T-helper 9 cell (primary cell): ENCODE measurements at places on chromosomes 1 and 21.
A peak's percentile ranks its signal among the peaks of the same experiment; 100 is the strongest.

DNA sequence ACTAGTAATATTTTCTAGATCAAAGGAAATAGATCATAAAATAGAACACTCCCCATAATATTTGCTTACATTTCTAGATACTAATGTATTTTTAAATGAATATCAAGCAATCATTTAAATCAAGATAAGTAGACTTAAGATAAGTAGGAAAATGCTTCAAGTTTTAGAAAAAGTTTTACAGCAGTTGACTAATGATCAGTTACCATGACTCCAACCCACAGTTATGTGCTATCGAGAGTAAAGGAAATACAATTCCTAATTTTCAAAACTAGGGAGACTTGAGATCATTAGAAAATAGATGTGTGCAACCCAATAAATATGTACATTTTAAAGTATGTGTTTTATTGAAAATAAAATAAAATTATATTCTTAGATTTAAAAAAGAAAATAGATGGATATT, 95.0 kb downstream of the DENND1B start:
- no peak for DNase-seq

- no peak for DNase-seq
Measured at GRCh38 chr1:10387677-10388386, 11.0 kb upstream of the PGD start.

DNA sequence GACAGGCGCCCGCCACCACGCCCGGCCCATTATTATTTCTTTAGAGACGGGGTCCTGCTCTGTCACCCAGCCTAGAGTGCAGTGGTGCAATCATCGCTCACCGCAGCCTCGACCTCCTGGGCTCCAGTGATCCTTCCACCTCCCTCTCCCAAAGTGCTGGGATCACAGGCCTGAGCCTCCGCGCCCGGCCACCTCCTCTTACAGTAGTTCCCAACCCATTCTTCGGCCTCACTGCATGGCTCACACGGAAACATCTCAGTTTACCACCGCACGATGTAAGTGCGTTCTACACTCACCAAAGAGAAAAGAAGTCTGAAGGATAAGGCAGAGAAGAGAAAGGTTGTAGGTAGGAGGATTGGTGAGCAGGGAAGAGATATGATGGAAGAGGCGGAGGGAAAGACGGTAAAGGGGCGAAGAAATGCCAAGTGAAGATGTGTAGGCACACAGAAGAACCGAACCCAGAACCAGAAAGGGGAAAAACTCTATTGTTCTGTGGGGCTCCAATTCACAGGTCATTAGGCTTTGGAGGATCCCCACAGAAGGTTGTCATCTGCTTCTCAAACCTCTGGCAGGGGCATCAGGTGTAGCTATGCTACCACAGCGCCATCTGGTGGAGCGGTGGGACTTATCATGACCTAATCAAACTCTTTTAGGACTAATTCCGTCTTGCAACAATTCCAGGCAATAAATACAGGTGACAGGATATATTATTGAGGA, 504.2 kb downstream of the SMYD3 start:
- DNase-seq, result peak; percentile 81

DNA sequence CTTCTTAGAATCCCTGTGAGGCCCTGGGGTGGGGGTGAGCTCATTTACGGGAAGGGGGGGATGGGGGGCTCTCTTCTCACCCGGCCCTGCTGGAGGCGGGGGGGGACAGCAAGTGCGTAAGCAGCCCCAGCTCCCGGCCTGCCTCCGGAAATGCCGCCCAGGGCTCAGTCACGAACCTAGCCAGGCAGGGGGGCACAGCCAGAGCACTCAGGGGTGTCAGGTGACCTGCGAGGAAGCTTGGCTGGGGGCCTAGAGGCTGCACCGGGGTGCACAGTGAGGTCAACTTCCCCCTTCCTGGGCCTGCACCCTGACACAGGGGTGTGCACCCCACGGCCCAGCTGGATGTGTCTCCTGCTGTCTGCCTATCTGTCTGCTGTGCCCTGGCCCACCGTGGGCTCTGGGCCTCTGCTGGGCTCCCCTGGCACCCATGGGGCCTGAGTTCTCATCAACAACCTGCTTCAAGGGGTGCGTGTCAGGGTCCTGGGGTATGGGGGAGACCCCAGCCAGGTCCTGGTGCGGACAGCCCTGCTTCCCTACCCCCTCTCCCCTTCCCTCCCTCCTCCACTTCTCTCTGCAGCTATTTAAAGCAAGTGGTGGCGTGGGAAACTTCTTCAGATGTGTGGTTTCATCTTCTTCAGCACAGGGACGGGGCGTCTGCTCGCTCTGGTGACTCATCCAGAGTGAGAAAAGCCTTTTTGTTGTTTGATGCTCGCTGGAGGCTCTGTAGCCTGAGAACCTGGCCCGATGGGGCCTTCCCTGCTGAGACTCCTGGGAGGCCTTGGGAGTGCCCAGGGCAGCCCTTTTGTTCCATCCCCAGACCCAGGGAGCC, 92.5 kb upstream of the RUNX3 start:
- peak; percentile 91 for DNase-seq

- no peak for DNase-seq
Measured at GRCh38 chr1:27122652-27123051, 32.3 kb downstream of the SLC9A1 start.

DNA sequence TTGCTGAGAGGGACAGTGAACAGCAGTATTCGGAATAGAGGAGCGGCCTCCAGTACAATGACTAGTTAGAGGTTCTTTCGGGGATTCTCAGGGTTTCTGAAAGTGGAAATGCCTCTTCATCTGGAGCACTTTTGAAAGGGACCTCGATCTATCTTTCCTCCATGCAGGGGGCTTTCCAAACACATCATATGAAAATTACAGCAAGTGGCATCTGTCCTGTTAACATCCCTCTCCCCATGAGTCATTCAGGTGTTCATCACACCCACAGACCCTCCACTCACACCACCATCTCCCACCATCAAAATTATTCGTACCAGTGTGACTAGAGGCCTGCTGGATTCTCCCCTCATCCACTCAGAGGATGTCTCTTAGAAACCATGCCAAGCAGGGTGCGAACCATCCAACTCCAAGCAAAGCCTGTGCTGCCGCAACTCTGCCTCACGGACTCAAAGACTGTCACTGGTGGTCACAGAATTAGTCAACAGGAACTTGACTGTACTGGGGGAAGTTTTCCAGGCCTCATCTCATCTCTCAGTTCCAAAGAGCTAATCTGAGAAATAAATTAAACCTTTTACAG, 211.1 kb downstream of the MRPL39 start:
- no peak for DNase-seq

GRCh38 chr1:99675994-99676393, 30.1 kb downstream of the PALMD start:
- no peak for DNase-seq

DNA sequence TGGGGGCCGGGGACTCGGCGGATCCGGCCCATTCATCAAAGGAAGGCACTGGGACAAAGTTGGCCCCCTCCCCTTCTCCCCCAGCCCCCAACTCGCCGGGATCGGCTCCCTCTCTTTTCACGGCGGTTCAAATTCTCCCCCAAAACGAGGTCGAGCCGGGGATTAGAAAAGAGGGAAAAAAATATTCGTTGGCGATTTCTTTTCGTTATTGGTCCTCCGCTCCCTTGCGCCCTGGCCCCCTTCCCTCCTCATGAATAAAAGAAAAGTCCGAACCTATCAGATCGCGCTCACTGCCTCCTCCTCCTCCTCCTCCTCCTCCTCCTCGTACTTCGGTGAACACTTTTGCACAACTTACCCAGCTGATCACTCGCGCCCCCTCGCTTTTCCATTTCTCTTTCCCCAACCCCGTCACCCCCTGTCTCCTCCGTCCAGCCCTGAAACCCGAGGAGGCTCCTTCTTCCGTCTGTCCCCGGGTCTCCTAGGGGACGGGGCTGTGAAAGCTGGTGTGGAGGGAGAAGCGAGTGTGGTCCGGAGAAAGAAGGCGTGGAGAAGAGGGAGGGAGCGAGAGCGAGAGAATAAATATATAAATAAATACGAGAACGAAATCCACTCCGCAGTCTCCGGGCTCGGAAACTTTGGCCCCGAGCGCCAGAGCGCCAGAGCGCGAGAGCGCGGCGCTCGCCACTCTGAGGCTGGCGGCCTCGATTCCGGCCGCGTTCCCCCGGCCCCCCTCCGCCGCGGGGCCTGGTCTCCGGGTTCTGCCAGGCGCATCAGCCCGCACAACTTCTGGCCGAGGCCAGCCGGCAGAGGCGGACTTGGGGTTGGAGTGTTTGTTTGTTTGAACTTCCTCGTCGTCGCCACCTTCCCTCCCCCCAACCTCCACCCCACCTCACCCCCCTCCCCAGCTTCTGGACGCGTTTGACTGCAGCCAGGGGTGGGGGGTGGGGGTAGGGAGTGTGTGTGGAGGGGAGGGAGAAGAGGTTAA, at the start of gene PAX7:
PAX7 (plus strand) TSS at position 336 of the 985 bp plus-strand sequence. CDS start 758 bp downstream, outside the sequence.
- no peak for DNase-seq

- DNase-seq, result no peak
Measured at GRCh38 chr1:168932539-168932938, 174.0 kb upstream of the ATP1B1 start.

DNA sequence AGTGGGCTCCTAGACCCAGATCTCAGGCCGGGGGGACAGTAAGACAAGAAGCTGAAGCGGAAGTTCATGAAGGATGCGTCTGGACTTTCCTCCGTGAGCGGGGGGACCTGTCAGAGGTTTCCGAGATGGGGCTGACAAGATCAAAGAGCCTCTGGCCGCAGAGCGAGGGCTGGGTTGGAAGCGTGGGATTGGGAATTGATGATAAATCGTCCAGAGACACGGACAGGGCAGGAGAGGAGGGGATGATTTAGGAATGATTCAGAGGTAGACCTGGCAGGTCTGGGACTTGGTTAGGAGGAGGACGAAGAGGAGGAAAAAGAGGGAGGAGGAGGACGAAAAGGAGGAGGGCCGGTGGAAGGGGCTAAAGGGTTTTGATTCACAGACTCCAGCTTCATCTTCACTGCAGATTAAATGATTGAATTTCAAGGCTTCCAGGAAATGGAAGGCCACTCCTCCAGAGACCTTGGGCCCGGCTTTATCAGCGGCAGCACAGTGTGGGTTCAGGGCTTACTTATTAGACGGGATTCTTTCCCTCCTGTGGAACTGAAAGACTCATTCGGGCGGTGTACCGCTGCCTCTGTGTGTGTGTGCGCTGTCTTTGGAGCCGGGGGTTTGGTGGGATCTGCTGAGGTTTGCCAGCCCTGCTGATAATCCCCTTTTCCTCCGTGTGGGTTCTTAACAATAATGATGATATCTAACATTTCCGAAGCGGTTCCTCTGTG, 85.7 kb upstream of the SLC45A1 start:
- no peak for DNase-seq

GRCh38 chr1:70436622-70437251, 25.7 kb downstream of the CTH start:
- no peak for DNase-seq

GRCh38 chr1:93768380-93768863, 86.8 kb upstream of the BCAR3 start:
- no peak for DNase-seq

- peak; percentile 89 for DNase-seq
Measured at GRCh38 chr1:15949453-15950245, 26.3 kb downstream of the ZBTB17 start.

GRCh38 chr1:159945483-159946241, at the start of gene IGSF9:
IGSF9 (minus strand) TSS chr1:159945613; CDS start chr1:159943454, 2,159 bp downstream.
- DNase-seq, result peak; percentile 62

DNA sequence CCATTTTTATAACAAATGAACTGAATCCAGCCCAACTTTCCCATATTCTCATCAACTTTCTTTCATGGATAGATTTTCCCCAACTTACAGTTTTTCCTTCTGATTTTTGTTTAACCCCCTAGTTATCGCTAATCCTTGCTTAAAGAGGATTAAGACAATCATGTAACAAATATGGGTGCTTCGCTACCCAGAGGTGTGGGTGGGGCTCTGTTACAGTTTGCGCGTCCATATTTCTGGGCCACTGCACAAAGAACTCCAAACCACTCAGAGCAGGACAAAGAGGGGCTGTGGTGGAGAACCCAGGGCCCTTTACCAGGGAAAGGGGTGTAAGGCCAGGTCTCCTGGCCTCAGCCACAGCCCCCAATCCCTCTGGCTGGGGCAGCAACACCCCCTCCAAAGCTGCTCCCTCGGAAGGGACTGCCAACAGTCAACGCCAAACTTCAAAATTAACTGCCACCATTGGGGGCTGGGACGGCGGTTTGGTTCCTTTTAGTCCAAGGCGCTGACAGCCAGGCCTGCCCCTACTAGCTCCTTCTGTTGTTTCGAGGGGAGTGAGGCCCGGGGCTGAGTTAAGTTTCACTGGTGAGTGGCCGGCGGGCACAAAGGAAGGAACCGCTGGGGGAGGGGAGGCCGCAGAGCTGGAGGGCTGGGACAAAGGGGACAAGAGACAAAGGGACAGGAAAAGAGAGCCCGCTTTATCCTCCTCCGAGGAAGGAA, 27.9 kb downstream of the SSBP3 start:
- no peak for DNase-seq

GRCh38 chr21:27740084-27740483, 773.2 kb upstream of the ADAMTS5 start:
- no peak for DNase-seq

GRCh38 chr1:214445831-214446614, 105.4 kb downstream of the PTPN14 start:
- no peak for DNase-seq

DNA sequence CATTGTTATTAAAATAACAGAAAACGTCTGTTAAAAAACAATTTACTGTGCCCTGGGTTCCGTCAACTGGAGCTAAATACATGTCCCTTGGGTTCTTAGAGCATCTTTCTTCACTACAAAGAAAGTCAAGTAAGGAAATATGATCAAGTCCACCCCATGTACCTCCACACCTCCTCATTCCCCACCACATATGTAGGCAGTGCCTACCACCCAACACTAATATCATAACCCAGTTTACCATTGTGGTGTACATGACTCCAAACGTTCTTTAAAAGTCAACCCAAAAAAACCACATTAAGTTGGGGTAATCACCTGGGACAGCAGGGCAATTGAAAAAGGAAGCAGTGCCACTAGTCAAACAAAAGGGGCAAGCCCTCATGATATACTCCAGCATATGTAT, 7.8 kb upstream of the LRRC52 start:
- DNase-seq, result no peak

DNA sequence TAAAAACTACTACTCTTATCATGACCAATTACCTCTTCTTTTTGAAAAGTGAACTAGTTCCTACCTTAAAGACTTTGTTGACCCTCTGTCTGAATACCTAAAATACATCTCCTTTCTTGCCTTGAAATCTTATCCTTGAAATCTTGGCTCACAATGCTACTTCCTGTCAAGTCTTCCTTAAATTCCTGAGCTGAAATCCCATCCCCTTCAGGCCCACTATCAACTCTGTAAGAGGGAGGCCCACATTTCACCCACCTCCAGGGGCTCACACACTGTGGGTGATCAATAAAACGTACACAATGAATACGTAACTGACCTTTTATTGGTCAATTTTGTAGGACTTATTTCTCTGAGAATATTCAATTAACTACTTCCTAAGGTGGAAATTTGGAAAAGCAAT, 88.0 kb downstream of the APP start:
- DNase-seq, result no peak

DNA sequence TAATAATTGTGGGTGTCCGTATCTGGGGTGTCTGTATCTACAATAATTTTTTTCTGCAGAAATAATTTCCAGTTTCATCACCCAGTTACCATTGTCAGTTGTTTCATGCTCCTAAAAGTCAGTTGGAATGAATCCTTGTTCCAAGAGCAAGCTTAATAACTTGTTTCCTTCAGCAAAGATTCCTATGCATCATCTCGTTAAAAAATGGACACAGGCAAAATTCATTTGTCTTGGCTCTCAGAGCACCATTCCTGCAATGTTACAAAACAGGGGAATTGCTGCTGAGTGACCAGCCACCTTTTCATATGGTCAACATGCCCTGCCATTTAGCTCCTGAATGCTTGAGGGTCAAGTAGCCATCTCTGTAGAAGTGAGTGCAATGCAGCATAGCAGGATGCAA, 393.4 kb downstream of the KCNT2 start:
- no peak for DNase-seq

- DNase-seq, result peak; percentile 11
Measured at GRCh38 chr1:17653728-17654351, 101.3 kb upstream of the ACTL8 start.
